ENCODE measurements at places on chromosomes 11 and 22. TPM values are rescaled to one million over a fixed set of nuclear protein-coding genes. Genes with fewer than 3 reads are reported as not detected.

DNA sequence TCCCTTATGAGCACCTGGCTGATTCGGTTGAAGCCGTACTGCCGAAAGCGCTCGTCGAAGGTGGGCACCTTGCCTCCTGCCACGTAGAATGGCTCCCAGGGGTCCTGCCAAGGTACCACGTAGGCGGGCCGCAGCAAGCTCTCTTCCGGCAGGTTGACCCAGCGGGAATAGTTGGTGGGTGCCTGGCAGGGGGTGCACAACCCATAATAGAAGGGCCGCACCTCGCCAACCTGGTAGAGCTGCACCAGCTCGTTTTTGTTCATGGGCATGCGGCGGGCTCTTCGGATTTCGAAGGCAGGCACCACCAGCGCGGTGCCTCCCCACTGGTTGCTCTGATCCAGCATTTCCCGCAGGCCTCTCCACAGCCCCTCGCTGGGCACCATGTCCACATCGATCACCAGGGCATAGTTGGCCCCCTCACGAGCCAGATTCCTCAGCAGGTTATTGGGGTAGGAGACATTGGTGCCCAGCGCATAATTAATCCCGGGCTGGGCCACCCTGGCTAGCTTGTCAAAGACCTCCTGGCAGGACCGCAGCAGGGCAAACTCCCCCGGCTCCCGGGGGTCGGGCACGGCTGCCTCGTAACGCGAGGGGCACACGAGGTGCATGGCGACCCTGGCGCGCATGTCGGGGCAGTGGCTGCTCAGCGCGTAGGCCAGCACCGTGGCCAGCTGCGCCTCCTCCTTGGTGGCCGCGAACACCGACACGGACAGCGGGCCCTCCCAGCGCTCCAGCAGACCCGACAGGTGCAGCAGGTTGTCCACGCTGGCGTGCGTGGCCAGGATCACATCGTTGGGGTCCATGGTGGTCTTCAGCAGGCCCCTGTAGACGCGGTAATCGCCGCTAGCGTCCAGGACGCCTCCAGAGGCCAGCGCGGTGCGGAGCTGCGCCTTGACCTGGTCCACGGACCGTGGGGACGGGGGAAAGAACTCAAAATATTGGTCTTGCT lies 679 bp downstream of the B4GAT1 start:
- DNase-seq: no peak

- no peak for DNase-seq
Measured at GRCh38 chr22:35172442-35172841, 84.9 kb upstream of the HMGXB4 start.

- DNase-seq: no peak
Measured at GRCh38 chr11:94705419-94705818, 62.7 kb upstream of the AMOTL1 start.

GRCh38 chr22:48658871-48659270 lies 1168.8 kb downstream of the BRD1 start:
- no peak for DNase-seq

DNA sequence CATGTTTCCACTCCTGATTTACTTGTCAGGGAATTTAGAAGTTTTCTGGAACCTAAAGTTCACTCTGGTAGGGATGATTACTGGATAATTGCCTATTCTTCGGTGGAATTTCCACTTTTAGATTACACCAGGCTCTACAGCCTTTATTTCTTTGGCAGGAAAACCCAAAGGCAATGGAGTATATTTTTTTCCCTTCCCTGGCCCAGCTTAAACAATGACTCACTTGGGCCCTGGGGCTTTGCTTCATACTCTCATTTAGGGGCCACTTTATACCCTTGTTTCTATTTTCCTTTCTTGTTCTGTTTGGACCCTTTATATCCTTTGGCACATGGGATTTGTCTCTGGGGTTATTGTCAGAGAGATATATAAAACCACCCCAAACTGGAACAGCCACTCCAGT lies 114.7 kb downstream of the CSTPP1 start:
- peak; percentile 77 for DNase-seq

DNA sequence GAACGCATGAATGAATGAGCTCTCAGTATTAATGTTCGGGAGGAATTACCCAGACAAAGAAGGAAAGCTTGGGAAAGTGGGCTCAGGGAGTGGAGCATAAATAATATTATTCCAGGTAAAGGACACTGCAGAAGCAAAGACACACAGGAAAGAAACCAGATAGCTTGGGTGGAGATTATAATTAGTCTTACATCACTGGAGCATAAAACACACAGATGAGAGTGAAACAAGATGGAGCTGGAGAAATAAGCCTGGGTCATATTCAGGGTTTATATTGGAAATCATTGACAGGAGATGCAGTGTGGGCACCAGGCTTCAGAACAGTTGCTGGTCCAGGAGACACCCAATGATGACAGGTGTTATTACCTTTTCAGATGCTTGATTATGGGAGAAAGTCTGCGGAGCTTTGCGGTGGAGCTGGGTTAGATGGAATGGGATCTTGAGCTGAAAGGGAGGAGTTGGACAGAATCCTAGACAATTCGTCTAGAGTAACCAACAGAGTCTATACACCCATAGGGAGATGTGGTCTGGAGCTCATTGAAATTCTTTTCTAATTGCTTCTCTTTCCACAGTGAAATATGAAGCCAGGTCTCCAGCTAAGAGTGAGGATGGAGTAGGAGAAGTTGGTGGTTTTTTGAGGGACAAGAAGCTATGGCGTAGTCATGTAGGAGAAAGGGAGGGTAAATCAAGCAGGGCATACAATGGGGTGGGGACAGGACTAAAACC lies 227.2 kb downstream of the FAM76B start:
- DNase-seq: no peak

DNA sequence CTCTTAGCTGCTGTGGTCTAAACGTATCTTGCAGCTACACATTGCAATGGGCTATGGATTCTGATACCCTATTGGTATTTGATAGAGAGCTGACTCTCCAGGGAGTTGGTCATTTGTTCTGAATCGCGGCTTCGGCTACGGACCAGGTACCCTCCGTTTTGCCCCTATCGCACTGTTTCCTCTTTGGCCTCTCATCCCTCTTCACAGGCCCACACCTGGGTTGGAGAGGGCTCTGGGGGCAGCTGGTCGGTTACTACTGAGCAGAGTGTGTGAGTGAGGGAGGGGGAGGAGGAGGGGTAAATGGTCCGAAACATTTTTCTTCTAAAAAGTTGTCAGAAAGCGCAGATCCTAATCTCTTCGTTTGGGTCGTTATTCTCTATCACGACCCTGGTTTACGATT lies 48.8 kb upstream of the HSD17B12 start:
- DNase-seq: no peak

DNA sequence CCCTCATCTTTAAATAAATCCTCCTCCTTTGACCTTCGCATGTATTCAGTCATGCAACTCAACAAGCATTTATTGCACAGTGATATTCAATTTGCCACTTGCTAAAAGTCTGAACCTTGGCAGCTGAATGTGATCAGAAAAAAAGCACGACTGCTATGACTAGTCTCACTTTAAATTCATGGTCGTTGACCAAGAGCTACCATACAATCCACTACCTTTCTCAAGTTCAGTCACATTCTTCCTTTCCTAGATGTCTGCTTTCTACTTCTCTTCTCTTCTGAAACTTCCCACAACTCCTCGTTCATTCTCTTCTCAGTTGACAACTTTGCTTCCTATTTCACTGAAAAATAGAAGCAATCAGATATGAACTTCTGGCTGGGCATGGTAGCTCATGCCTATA lies 2.0 kb upstream of the SAA1 start:
- no peak for DNase-seq

DNA sequence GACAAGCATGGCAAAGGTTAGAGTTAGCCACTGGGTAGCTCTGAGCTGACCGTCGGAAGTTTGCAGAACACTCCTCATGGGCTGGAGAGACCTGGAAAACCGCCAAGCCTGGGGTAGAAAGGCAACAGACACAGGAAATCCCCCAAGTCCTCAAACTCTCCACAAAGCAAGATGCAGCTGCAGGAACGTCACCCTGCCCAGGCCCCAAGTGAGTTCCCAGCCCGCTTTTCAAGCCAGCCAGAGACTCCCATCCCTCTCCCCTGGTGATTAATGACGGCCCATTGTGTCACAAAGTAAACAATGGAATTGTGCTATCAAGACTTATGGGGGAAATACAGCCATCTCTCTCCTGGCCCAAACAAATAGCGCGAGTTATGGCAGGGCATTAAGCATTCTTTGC lies 633.0 kb downstream of the TBC1D22A start:
- DNase-seq: peak; percentile 70

- no peak for DNase-seq
Measured at GRCh38 chr22:39815932-39816331, 77.6 kb downstream of the ENTHD1 start.

DNA sequence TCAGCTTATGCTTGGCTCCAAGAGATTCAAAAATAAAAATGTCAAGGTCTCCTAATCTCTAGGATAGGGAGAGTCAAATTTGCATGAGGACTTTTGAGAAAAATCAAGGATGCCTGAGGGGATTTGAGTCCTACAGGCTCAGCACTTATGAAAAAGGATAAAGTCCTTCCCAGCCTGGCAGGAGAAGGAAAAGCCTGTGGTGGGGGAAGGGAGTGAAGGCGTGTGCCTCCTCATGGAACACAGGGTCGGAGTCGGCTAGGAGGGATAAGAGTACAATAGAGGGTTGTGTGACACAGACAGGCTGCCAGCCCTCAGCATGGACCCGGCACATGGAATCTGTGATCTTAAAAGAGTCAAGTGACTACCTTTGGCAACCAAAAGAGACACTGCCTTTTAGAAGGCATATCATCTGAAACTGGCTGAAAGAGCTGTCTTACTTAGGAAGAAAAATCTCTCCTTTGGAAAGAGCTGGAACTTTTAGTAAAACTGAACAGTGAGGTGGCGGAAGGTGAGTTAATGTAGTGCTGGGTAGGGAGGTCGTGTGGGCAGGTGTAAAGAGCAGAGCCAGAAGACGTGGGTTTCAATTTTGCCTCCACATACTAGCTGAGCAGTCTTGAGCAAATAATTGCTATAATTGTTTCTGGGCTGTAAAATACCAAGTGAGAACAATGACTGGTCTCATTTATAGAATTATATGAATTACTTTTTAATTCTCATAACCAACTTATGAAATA lies 58.8 kb upstream of the RDX start:
- peak; percentile 56 for DNase-seq

DNA sequence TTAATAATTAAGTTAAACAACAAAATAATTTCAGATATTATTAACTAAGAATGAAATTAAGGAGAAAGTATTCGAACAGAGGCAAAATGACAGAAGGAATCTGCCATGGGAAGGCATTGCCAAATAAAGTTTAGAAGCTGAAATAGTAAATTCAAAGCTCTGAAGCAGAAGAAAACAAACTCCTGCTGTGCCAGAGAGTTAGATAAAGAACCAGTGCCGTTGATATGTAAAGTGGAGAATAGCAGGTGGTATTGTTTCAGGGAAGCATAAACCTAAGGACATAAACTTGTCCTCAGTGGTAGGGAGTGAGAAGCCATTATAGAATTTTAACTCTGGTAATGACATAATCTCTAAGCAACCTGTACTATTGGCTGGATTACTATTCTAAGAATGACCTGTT lies 2.7 kb upstream of the HBG2 start:
- DNase-seq: no peak

GRCh38 chr22:32546496-32546895 lies 71.9 kb downstream of the FBXO7 start:
- peak; percentile 58 for DNase-seq

- peak; percentile 92 for DNase-seq
Measured at GRCh38 chr11:45092901-45093760, 53.3 kb upstream of the PRDM11 start.

GRCh38 chr22:32628628-32629572 lies 154.3 kb downstream of the FBXO7 start:
- DNase-seq: peak; percentile 52

- no peak for DNase-seq
Measured at GRCh38 chr22:49597428-49598039, 230.1 kb downstream of the BRD1 start.

DNA sequence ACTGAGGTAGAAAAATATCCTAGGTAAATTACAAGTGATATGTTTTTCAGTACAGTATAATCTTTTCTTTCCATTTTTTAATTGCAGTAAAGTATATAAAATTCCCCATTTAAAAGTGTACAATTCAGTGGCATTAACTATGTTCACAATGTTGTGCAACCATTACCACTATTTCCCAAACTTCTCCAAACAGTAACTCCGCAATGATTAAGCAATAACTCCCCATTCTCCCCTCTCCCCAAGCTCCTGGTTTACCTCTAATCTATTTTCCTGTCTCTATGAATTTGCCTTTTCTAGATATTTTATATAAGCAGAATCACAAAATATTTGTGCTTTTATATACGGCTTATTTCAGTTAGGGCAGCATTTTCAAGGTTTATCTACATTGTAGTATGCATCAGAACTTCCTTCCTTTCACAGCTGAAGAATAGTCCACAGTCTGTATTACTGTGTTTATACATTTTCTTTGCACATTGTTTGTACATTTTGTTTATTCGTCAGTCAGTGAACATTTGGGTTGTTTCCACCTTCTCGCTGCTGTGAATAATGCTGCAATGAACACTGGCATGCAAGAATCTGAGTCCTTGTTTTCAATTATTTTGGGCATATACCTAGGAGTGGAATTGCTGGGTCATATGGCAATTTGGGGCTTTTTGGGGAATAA lies 110.7 kb downstream of the RPL27A start:
- no peak for DNase-seq

- peak; percentile 50 for DNase-seq
Measured at GRCh38 chr22:46604306-46604690, 15.9 kb upstream of the GRAMD4 start.

- no peak for DNase-seq
Measured at GRCh38 chr22:47289336-47289985, 527.0 kb downstream of the TBC1D22A start.

GRCh38 chr11:12271826-12272366 lies 105.5 kb upstream of the PARVA start:
- no peak for DNase-seq

DNA sequence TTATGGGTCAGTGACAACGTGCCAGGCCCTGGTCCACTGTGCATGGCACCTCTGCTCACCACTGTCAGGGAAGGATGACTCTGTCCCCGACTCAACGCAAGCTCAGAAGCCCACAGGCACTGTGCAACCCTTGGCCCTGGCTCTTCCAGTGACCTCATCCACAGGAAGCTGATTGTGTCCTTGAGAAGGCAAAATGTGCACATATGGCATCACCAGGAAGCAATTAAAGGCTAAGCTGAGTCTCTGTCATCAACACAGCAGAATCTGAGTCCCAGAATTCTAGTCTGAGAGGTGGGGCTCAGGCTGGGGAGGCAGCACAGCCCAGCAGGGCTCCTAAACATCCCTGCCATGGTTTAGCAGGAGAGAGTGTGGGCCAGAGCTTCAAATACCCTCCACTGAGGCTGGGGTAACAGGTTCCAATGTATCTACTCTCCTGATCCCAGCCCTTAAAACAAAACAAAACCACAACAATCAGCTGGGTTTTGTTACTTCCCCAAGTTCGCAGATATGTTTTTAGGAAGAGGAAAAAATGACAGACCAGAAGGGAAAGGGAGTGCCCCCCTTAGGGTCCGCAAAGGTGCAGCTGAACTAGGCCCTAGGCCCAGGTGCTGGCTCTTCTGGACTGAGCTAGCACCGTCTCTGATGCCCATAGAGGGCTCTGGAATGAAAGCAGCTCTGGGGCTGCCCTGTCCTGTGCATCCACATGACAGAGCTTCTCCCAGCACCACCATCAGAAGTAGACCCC lies 33.5 kb upstream of the GNAZ start:
- peak; percentile 62 for DNase-seq

The SULT4A1 gene
- not detected for total RNA-seq

The GGTLC2 gene
- not detected for total RNA-seq

The KLHL22 gene
- total RNA-seq: 7.0 TPM

The OR51B5 gene
- total RNA-seq: 1.8 TPM

The TSKU gene
- total RNA-seq: 45.2 TPM

The ANGPTL5 gene
- not detected for total RNA-seq

The OR5D14 gene
- not detected for total RNA-seq
